ENCODE measurements at places on chromosomes 5 and 9. TPM values are rescaled to one million over a fixed set of nuclear protein-coding genes. Genes with fewer than 3 reads are reported as not detected.

TSSK1B gene
- not detected for total RNA-seq

PCDHGA8 gene
- total RNA-seq = 0.48 TPM

RNF180 gene
- total RNA-seq = 1.2 TPM

BARHL1 gene
- total RNA-seq = not detected

LRRC19 gene
- total RNA-seq = 130 TPM

DIPK1B gene
- total RNA-seq = 0.82 TPM

IRX4 gene
- not detected for total RNA-seq

PTGS1 gene
- 6.2 TPM for total RNA-seq

DCAF12 gene
- 37.9 TPM for total RNA-seq

ADAMTS2 gene
- 2.9 TPM for total RNA-seq

All from colonic mucosa (tissue), 4 donors.